Omental fat pad (tissue), 4 donors: ENCODE measurements at places on chromosomes 13 and 19. TPM values are rescaled to one million over a fixed set of nuclear protein-coding genes. Genes with fewer than 3 reads are reported as not detected.

DNA sequence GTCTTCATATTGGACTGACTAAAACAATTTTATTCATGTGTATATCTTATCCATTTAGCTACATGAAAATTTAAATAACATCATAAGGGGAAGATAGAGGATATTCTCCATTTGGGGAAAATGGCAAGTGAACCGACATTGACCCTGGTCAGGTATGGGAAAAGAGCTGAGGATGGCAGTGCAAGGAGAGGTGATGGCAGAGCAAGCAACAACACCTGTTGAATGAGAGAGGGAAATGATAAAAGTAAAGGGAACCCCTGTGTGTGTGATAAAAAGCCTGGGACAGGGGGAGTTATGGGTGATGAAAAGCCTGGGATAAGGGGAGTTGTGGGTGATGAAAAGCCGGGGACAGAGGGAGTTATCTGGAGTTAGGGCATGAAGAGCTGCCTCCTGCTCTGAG, 4.0 kb downstream of the CLC start:
- DNase-seq = no peak

DNA sequence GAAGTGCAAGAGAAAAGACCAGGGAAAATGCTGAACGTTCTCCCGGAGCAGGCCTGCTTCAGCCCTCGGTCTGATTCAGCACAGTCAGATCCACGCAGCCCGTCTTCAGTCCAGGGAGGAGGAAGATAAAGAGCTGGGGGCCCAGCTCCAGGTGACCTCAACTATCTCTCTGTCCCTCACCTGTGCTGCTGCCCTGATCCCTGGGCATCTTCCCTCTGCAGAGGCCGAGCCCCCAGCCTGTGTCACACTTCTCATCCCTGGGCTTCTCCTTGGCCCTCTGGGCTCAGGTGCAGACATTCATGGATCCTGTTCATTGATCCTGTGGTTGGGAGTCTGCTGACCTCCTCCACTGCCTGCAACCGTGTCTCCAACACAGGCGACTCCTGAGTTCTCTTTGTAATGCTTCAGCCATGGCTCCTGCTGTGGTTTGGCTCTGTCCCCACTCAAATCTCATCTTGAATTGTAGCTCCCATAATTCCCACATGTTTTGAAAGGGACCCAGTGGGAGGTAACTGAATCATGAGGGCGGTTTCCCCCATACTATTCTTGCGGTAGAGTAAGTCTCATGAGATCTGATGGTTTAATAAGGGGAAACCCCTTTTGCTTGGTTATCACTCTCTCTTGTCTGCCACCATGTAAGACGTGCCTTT, 27.9 kb downstream of the COL4A2 start:
- no peak for DNase-seq

- DNase-seq = no peak
These were observed 103.5 kb downstream of the SUCLA2 start for GRCh38 chr13:47897411-47898050.

DNA sequence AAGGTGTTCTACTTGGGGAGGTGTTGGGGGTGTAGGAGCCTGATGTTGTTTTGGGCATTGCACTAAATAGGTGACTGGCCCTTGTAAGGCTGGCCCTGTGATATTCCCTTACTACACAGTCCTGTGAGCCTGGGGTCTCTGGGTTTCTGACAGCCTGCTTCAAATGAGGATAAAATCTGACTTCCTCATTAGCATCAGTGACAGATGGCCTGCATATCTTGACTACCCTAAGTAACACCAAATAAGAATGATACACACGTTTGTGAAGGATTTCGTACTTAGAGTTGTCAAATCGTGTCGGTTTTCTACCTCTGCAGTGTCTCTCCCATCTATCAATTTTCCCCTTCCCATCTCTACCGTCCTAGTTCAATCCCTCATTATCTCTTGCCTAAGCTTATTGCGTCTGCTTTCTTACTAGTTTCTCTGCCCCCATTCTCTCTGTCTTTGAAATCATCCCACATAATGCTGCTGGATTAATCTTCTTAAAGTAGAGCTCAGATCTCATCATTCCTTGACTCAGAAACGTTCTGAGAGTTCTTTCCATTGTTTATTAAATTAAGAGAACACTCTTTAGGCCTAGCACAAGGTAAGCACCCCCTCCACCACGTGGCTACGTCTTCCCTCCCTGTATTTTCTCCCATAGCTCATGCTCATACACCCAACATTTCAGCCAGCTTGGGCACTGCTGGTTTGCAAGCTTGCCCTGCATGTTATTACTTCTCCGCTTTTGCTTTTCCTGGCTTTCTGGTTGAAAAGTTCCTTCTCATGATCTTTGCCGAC, 26.2 kb upstream of the CNMD start:
- DNase-seq = no peak

DNA sequence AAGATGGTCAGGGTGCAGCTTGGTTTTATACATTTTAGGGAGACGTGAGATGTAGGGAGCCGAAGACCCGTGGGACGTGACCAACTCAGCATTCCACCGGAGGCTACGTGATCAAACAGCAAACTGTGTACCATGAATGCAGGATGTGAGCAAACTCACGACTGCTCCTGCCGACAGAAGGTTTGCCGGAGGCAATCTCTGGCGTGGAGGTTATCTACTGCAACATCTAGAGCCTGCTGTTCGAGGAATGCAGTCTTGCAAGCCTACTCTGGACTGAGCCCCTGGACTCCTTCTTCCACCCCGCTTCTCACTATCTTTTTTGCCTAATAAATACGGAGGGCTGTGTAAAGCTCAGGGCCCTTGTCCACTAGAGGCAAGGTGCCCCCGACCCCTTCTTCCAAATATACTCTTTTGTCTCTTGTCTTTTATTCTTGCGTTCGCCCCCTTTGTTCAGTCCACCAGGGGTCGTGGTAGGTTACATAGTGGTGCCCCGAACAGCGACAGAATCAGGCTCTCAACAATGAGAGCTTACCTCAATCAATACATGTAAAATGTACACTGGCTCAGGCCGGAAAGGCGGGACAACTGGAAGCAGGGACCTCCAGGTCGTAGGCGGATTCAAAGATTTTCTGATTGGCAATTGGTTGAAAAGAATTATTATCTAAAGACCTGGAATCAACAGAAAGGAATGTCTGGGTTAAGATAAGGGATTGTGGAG, 8.9 kb upstream of the OR1I1 start:
- DNase-seq = no peak

DNA sequence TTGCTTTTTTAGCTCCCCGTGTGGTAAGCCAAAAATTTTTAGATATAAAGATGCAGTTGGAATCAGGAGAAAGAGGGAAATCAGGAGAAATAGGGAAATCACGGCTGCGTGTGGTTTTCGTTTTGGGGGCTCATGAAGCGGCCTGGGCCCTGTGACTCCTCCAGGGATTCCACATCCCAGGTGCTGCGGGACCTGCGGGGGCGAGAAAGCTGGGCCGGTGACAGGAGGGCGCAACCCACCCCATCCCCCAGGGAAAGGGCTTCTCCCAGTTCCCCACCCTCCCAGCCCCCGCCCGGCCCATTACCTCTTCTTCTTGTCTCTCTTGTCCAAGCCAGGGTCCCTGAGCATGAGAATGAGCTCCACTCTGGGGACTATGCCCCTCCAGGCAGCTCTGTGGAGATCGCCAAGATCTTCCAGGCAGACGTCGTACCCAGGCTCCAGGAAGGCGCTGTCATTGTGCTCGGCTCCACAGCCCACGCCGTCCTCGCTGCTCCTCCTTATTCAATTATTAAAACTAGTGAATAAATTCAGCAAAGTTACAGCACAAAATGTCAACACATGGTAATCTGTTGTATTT, 111.0 kb downstream of the MRPL57 start:
- no peak for DNase-seq

- DNase-seq = no peak
These were observed 255.4 kb downstream of the COG6 start for GRCh38 chr13:39910833-39911232.

- no peak for DNase-seq
These were observed 150.2 kb downstream of the DCT start for GRCh38 chr13:94329277-94329676.

GRCh38 chr13:30480292-30480950, 14.7 kb upstream of the HMGB1 start:
- DNase-seq = no peak

- no peak for DNase-seq
These were observed 31.9 kb upstream of the ZNF83 start for GRCh38 chr19:52670046-52670445.

DNA sequence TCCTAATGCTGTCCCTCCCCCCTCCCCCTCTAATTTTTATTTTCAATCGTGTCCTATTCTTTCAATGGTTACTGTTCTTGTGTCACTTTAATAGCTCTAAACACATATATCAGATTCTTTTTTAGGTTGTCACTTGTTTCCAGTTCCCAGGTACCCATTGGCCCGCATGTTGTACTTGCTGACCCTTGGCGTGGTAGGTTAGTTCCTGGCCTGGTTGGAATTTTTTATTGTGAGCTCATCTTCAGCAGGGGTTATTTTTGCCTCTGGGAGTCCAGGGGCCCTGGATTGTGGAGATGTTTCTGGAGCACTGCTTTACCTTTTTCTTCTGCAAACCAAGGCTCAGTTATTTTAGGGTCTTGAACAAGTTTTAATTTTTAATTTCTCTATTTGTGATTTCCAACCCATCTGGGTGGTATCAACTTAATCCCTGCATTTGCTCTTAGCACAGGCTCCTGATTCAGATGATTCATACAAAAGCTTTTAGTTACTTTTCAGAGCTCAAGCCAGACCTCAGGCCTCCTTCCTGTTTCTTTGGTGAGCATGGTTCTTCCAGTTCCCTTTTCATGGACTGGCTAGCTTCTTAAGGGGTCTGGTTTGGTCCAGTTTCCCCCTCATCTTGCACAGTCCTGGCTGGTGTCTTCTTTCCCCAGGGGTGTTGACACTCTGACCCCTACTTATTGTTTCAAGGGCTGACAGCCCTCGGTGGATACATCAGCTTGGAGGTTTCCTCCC, 220.5 kb downstream of the TM9SF2 start:
- no peak for DNase-seq

- DNase-seq = no peak
These were observed 118.3 kb downstream of the USP12 start for GRCh38 chr13:27053210-27053884.

DNA sequence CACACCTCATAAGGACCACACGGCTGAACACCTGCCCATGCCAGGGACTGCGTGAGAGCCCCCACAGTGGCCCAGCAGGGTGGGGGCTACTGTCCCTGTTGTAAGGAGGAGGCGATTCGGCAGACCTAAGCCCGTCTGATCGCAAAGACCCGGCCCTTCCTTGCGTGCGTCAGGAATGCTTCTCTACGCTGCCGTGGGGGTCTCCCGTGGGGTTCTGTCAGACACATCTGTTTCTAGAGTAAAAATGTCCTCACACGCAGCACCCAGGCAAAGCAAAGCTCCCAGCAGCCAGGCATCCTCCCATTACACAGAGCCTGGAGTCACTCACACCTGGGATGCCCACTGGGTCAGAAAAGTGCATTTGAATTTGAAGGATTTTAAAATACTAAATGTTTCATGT, 147.7 kb upstream of the SOX1 start:
- no peak for DNase-seq

DNA sequence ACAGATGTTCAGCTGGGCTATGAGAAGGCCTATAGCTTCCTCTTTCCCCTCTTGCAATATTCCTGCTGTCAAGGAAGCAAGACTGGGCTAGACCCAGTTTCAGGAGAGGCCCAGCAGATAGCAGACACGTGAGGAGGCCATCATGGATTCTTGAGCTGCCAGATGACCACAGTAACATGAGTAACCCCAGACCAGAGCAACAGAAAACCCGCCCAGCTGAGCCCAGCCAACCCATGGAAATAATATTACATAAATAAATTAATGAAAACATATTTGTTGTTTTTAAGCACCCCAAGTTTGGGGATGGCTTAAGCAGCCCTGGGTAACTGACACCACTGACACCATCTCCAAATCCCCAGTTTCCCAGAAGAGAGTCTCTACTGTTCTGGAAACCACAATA, 50.2 kb upstream of the PDCD5 start:
- DNase-seq = no peak

GRCh38 chr13:38415233-38415632, 65.6 kb downstream of the UFM1 start:
- no peak for DNase-seq

DNA sequence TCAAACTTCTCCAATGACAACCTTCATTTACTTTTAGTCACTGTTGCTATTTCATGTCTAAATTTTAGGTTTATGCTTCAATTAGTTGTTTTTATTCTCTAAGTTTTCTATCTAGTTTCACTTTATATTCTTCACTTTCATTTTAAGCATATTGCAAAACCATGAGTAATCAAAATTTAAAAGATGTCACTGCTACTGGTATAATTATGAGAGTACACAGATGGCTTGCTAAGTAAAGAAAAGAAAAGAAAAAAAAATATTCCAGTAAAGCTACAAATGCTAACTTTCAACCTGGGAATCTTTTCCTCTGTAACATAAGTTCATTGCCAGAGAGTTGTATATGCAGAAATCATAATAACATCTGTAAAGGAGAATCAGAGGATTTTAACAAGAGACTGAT, 1624.7 kb downstream of the PCDH9 start:
- no peak for DNase-seq

GRCh38 chr19:51710163-51710562, 13.6 kb downstream of the HAS1 start:
- DNase-seq = no peak

GRCh38 chr13:35471706-35472322, 4.7 kb downstream of the MAB21L1 start:
- DNase-seq = no peak

DNA sequence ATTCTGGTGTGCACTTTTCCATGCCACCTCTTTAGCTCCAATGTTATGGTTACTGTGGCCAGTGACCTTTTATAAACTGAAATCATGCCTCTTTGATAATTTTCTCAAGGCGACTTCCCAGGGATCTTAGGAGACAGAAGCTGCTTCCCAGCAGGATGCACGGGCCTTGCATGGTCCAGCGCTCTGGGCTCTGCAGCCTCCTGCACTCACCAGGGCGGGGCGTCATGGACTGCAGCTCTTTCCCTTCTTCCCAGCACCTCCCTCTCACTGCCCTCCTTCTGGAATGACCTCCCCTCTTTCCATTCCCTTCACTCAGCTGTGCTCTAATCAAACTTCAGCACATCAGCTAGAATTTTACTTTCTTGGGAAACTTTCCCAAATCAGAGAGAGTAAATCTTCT, 318.3 kb downstream of the IRS2 start:
- no peak for DNase-seq

GRCh38 chr19:55058781-55059610, 4.0 kb downstream of the RDH13 start:
- DNase-seq = no peak

- DNase-seq = no peak
These were observed 20.8 kb downstream of the PLEKHJ1 start for GRCh38 chr19:2215281-2215751.

Gene SERPINE3
- not detected for total RNA-seq

Gene SYNGR4
- total RNA-seq = not detected

Gene SRRM5
- not detected for total RNA-seq

Gene KLK14
- not detected for total RNA-seq

Gene SDHAF1
- total RNA-seq = 30.3 TPM

Gene RPL36
- 663 TPM for total RNA-seq

Gene KIR3DL2
- total RNA-seq = not detected

Gene CRTC1
- 6.1 TPM for total RNA-seq

Gene GIPC3
- total RNA-seq = 3.0 TPM

Gene AXL
- 65.8 TPM for total RNA-seq

Gene PTGER1
- not detected for total RNA-seq

Gene RTBDN
- not detected for total RNA-seq

Gene PTH2
- total RNA-seq = not detected

Gene OR10H1
- total RNA-seq = not detected

Gene ZNF726
- total RNA-seq = 1.3 TPM
